ENCODE measurements at places on chromosomes 16 and 17.

DNA sequence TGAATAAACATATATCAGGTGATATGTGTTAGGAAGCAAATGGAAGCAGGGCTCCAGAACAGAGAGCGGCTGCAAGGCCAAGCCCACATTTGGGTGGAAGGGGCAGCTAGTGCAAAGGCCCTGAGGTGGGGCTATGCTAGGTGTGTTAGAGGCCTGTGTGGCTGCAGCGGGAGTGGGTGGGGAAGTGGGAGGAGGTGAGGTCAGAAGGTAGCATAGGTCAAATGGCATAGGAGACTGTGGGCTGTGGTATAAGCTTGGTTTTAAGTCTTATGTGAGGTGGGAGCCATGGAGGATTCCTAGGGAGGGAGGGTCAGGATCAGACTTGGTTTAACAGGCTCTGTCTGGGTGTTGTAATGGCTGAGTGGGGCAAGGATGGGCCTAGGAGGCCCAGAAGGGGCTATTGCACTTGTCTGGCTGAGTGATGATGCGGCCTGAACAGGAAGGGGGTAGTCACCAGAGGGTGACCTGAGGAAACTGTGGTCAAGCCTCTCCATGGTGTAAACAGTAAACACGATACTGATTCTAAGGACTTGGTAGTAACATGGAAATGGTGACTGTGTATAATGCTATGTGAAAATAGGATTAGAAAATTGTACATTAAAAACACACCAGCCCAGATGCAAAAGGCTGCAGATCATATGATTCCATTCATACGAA, 31.1 kb downstream of the RAI1 start:
- no peak for DNase-seq

GRCh38 chr16:69311533-69312387, 610 bp downstream of the VPS4A start:
- no peak for DNase-seq

DNA sequence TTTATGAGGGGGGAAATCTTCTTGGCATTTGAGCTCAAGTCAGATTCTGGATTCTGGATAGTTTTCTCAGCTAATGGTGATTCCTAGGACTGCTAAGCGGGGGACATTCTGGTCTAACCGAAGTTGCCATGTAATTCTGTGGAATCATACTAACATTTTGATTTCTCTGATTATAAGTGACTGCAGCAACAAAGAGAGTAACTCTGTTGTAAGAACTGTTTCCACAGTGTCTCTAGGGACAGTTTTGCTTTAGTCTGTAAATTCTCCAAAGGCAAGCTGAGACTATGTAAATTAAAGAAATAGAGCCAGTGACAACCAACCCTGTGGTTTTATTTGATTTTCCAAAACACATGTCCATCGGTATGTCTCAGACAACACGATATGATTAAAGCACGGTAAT, 286.2 kb downstream of the IRX3 start:
- DNase-seq, result no peak

DNA sequence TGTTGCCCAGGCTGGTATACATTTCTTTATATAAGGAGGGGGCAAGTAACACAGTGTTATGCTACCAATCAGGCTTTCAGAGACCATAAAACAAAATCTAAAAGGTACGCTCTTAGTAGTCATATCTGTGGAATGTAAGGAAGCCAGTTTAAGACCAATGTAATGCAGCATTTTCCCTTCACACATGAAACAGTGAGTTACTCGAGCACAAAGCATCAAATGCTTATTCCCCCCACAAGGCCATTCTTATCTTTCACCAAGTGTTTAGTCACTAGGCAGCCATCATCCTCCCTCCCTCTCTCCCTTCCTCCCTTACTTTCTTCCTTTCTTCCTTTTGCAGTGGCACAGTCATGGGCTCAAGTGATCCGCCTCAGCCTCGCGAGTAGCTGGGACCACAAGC, 12.8 kb downstream of the HMOX2 start:
- DNase-seq, result no peak

- DNase-seq, result peak; percentile 85
Measured at GRCh38 chr16:66905633-66906539, 12.8 kb downstream of the CDH16 start.

GRCh38 chr17:82019690-82020571, 2.7 kb downstream of the CENPX start:
- DNase-seq, result peak; percentile 51
